Renal cortex interstitium (tissue), 15 donors: ENCODE measurements at places on chromosomes 6 and 20. TPM values are rescaled to one million over a fixed set of nuclear protein-coding genes. Genes with fewer than 3 reads are reported as not detected.

Gene HSF2
- polyA plus RNA-seq = 38.7 TPM

DNA sequence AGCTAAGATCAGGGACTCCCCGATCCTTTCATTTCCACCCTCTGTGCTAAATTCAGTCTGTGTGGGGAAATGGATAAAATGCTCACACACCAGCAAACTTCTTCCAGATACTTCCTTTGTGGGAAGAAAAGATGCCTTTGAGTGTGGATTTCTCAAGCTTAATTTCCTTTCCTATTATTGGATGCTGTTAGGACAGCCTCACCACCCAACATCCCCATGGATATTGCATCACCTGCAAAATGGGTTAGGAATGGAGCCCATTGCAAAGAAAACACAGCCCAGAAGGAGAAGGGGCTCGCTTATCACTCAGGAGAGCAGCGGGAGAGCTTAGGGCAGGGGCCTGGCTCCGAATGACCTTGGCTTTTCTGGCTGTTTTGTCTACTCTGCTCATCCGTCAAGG, 272.2 kb downstream of the CDC5L start:
- no peak for DNase-seq

Gene ACAT2
- 58.3 TPM for polyA plus RNA-seq

GRCh38 chr6:47334334-47334733, 24.6 kb upstream of the TNFRSF21 start:
- no peak for DNase-seq

- no peak for DNase-seq
Observed at GRCh38 chr20:64099086-64099786, 8.1 kb downstream of the NPBWR2 start.

DNA sequence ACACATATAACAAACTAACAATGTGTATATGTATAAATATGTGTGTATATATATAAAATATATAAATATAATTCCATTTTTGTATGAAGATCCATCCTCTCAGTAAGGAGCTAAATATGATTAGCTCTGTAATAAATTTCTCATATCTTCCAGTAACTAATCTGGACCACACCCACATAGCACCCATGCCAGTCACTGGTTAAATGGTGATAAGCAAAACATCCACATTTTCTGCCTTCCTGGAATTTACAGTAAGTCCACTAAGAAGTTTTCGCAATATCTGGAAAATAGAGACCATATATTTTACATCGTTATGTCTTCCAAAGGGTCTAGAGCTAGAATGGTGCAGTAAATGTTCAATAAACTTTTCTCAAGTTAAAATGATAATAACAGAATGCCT, 151.5 kb upstream of the STMND1 start:
- no peak for DNase-seq

- no peak for DNase-seq
Observed at GRCh38 chr6:39760226-39760952, 31.8 kb upstream of the DAAM2 start.

DNA sequence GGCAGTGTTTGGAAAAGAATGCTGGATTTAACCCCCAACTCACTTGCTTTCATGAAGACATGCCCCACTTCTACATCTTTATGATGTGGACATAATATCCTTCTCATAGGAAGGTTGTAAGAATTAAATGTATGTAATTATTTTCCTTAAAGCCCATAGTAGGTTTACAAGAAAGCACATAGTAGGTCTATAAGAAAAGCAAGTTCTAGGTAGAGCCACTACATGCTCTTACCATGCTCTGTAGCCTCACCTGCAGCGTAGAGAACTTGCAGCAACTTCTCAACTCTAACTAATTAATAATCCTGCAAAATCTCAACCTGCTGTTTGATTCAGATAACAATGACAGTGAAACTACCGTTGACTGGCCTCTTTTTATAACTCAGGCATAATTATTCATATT, 288.4 kb downstream of the TSHZ2 start:
- DNase-seq = no peak
